Bone marrow (tissue), 2 donors: ENCODE measurements at places on chromosomes 3 and 15.

DNA sequence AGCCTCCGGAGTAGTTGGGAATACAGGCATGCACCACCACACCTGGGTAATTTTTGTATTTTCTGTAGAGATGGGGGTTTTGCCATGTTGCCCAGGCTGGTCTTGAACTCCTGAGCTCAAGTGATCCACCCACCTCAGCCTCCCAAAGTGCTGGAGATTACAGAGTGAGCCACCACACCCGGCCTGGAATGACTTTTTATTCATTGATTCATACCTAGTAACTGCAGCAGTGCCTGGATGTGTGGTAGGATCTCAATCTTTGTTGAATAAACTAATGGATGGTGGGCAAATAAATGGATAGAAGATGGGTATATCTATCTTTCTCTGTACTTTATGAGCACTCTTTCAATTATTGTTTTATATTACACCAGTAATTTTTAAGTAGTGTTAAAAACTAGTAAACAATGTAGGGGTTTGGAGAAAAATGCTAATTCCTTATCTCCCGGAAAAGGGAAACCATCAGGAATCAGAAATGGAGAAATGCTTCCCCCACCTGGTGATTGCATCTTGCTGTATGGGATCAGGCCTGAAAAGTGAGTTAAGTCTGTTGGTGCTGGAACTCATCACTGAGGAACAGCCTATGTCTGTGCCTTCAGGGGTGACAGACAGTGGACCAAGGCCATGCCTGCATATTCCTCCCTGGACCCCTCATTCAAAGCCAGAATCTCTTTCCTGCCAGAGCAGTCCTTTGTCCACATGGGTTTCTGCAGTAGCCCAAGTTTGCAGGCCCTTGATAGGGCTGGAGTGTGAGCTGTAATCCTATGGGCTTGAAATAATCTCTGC lies 161.0 kb upstream of the CTDSPL start:
- DNase-seq, result no peak

- DNase-seq, result no peak
Measured at GRCh38 chr3:190448256-190448655, 1.4 kb downstream of the TMEM207 start.

- DNase-seq, result no peak
Measured at GRCh38 chr15:64870353-64870752, 28.6 kb downstream of the PLEKHO2 start.

GRCh38 chr3:12996181-12996506 lies 77.1 kb downstream of the IQSEC1 start:
- no peak for DNase-seq

- DNase-seq, result no peak
Measured at GRCh38 chr3:35965908-35966307, 326.6 kb downstream of the ARPP21 start.

GRCh38 chr15:91909574-91909973 lies 56.1 kb downstream of the SLCO3A1 start:
- DNase-seq, result no peak

GRCh38 chr3:12175844-12176453 lies 17.2 kb upstream of the TIMP4 start:
- no peak for DNase-seq

DNA sequence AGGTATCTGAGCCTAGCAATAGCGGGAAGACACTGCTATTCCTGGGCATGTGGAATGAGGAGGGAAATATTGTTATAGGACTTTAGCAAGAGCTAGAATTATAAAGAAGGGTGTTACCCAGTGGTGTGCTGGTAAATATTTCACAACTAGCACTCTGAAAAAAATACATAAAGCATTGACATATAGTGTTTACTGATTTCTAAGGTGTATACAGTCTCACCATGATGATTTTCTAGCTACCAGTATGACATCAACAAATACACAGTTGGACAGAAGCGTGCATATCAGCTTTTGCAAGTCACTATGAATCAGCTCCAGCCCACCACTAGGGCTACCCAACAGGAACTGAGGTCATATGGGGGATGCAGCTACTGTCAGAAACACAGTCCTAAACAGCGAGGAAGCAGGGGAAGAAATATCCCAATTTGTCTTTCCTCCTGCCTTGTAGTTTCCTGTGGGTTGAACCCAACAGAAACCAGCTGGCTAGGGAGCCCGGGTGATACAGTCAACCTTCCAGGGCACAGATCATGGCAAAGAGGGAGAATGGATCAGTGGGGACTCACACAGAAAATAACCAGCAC lies 39.6 kb downstream of the HGD start:
- peak; percentile 5 for DNase-seq

DNA sequence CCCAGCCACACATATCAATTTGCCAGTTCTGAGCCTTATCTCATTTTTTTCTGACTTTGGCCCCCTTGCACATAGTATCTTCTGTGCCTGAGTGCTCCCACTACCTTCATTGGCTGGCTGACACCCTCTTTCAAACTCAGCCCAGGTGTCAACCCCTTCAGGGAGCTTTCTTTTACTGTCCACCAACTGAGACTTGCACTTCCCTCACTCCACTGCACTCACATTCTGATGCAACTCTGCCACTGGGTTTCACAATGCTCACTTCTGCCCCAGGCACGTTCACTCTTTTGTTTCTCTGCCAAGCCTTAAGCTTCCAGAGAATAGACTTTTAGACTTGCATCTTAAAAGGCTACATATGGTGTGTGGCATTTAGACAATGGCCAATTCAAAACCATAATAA lies 101.5 kb upstream of the CBLB start:
- DNase-seq, result no peak

- DNase-seq, result no peak
Measured at GRCh38 chr3:12832350-12833221, 8.8 kb downstream of the RPL32 start.

- DNase-seq, result no peak
Measured at GRCh38 chr3:194379231-194379630, 9.7 kb upstream of the LRRC15 start.

DNA sequence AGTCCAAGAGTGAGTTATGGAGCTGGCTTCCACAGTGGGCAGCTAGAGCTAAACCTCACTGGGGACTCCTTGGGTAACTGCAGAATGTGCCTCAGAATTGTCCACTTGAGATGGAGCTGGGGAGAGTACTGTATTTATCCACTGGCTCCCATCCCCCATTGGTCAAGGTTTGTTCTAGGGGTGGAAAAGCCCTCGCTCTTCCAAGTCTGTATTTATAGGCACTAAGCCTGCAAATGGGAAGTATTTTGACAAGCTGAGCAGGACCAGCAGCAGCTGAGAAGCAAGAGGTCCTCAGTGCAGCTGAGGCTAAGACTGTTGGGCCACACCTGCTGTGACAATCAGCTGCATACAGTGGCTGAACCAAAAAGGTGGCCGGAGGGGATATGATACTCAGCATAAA lies 5.8 kb downstream of the USP13 start:
- no peak for DNase-seq

- DNase-seq, result no peak
Measured at GRCh38 chr15:88878720-88879184, 16.6 kb downstream of the HAPLN3 start.

- DNase-seq, result no peak
Measured at GRCh38 chr3:148950806-148951205, 40.5 kb upstream of the GYG1 start.

GRCh38 chr3:59189526-59189925 lies 139.7 kb upstream of the CFAP20DC start:
- no peak for DNase-seq

GRCh38 chr3:158958873-158959272 lies 157.0 kb downstream of the MFSD1 start:
- DNase-seq, result no peak

DNA sequence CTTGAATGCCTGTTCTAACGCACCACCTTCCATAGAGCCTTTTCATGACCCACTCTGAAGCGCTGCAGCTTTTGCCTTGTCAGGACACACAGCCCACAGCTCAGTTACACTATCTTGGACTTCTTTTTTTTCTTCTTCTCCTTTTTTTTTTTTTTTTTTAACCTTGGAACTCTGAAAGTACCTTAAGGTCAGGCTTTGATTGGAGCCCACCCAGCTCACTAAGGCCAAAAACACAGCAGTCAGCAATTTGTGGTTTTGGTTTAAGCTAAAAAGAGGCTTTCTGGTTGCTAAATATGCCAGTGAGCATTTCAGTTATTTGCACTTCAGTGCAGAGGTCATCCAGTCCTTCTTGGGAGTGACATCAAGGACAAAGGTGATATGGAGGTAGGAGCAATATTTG lies 1.7 kb downstream of the SLC25A20 start:
- no peak for DNase-seq

DNA sequence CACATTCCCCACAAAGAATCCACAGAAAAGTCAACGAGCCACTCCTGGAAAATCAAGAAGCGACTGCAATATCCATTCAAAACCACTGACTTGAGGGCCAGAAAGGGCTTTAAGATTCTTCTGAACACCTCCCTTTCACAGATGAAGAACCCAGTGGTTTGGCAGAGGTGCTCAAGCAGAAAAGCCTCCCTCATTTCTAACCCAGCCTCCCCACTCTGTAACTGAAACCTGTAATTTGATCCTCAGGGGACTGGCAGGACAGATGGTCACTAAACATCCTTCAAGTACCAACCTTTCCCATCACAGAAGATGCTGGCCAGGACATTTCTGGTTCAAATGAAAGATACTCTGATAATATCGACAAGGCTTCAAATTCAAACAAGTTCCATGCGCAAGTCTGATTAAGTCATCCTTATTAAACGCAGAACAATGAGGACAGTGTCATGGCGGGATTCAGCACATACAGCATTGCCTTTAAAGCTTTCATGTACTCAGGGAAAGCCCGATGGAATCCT lies 5.5 kb downstream of the SEMA5B start:
- DNase-seq, result no peak

DNA sequence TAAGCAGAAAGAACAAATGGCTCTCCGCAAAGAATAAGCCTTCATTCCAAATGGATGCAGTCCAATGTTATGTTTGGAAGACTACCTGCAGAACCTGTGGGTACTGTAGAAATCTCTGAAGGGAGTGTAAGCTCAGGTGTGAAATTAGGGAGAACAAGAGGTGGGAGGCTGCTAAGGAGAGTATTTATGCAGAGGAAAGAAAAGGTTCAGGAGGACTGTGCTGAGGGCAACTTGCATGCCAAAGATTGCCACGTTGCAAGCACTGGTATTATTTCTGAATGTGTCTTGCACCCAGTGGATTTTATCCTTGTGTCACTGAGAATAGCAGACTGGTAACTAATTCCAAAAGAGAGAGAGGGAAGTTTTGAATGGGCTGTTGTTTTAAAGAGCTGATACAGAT lies 144.1 kb downstream of the ITPR1 start:
- no peak for DNase-seq

DNA sequence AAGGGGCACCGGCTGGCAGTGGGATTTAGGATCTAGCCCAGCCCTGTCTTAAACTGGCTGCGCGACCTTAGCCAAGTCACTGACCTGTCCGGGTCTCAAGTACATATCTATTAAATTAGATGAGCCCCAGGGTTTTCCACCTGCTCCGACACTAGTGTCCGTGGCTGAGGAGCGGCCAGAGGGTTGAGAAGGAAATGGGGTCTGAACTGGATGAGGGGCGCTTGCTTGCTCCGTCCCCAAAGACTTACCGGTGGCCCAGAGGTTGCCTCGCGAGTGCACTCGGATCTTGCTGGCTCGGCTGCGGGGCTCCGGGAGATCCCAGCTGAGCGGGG lies 285 bp downstream of the NMB start:
- DNase-seq, result no peak

DNA sequence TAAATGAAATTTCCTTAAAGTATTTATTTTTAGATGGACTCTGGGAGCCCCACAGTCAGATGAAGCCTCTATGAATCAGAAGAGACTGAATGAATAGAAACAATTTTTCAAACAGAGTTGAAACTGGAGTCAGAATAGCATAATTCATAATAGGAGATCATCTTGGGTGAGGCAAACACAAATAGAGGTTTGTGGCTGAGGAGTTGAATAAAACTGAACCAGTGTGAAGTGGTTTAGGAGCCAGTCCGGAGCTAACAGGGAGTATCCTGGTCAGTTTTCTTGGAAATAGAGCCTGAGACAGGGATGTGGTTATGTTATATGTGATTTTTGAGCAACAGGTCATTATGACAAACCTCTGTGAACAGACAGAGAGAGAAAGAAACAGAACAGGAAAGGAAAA lies 39.2 kb downstream of the SAMMSON start:
- no peak for DNase-seq
